ENCODE measurements at places on chromosomes 13 and 19.
A peak's percentile ranks its signal among the peaks of the same experiment; 100 is the strongest.

DNA sequence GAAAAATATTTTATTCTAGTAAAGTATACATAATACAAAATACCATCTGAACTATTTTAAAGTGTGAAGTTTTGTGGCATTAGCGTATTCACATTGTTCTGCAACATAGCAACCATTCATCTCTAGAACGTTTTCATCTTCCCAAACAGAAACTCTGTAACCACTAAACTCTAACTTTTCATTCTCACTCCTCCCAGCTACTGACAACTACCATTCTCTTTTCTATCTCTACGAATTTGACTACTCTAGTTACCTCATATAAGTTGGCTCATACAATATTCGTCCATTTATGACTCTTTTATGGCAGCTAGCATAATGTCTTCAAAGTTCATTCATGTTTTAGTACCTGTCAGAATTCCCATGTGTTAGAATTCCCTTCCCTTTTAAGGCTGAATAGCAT is 150.5 kb upstream of the MIR17HG start:
- no peak for DNase-seq

DNA sequence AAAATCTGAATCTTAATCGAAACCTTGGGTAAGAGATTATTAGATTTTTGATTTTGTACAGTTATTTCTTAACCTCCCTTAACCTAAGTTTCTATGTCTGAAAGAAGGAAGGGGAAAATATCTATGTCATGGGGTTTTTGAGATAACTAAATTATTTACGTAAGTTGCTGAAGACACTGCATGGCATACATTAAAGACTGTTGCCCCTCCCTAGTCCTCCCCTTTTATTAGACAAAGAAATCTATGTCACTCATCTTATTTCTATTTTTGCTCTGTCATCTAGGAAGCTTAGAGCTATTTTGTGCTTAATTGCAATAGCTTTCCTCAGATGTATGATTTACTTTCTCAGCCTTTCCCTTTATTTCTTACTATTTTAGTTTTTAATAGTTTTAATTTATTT is 15.0 kb downstream of the COG6 start:
- DNase-seq: no peak

DNA sequence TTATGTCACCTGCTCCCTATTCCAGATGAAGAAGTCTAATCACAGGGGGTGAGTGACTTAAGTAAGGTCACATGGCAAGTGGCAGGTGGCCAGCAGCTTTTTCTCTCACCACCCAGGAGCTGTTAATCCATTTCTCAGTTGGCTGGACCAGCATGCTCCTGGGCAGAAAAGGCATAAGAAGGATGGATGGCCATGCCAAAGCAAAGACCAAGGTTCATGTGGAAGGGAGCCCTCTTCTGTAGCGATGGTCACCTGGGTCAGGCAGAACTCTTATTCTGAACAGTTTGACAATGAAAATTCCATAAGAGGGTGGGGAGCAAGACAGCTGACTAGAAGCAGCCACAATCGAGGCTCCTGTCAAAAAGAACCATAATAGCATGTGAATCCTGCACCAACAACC is 538.1 kb downstream of the SUCLA2 start:
- no peak for DNase-seq

DNA sequence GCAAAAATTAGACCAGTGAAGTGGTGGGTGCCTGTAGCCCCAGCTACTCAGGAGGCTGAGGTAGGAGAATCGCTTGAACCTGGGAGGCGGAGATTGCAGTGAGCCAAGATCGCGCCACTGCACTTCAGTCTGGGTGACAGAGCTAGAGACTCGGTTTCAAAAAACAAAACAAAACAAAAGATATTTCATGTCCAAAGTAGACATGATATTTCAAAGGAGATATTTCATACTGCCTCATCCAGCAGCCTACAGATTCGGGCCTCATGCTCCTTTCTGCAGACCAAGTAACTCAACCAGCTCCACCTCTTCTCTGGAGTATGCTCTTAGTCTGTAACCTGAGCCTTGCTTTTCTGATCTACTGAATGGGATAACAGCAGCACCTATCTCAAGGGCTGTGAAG is 15.0 kb downstream of the ZC3H4 start:
- no peak for DNase-seq

DNA sequence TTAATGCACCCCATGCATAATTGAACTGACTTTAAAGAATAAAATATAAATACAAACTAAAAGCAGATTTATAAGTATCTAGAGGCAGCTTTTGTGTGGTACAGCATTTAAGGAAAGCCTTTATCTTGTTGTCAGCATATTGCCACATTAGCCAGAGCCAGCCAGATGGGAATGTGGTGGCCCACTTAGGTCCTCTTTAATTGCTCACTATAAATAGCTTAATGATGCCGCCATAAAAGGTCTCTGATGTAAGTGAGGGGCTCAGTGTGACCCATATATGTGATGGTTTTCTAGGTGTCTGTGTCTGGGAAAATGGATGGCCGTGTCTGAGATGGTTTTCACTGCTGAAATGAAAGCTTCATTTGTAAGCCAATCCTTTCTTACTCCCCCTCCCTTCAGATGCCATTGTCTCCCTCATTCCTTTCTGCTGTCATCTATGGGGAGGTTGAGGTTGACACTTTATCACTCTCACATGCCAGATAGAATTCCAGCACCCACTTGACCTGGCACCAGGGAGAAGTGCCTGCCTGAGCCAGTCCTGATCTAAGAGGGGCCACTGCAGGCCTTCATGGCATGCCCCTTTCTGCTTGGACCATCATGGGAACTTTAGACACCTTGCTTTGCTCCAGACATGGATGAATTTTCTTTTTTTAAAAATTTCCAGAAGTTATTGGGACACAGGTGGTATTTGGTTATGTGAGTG is 135.3 kb downstream of the MTUS2 start:
- no peak for DNase-seq

DNA sequence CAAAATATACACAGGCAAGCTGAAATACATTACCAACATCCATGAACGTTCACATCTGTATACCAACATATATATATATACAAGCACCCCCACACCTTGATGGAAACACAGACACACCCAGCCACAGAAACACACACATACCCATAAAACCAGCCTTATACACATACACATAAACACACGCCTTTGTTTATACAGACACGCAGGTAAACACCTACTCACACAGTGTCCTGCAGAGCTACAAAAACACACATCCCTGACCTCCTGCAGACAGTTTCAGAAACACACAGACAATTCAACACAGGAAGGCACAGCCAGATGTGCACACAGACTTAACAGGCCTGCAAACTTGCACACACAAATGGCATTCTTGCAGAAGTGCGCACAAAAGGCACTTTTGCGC is 21.3 kb upstream of the IRGC start:
- DNase-seq: no peak

GRCh38 chr13:108326309-108326708 is 56.8 kb downstream of the TNFSF13B start:
- DNase-seq: no peak

GRCh38 chr19:55643003-55643886 is at the start of gene ZNF581:
TSS of gene ZNF581 (plus strand) at chr19:55643649. CDS start at chr19:55644572, 923 bp downstream.
- DNase-seq: peak; percentile 17

GRCh38 chr19:2586196-2586595 is 110.3 kb downstream of the GADD45B start:
- no peak for DNase-seq

DNA sequence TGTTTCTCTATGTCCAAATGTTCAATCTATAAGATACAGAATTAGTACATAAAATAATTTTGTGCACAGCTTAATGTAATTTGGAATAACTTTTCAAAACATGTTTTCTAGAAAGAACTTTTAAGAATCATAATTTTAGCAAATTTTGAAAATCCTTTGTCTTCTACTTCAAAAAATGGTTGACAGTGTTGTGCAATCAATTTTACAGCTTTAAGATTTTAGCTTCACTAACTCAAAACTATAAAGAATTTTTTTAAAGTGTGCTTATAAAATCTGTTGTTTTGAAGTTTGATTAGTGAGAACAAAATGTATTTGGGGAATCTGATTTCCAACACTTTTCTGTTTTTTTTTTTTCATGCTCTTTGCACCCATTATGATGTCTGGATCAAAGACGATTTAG is 12.7 kb upstream of the SPACA6 start:
- DNase-seq: no peak

DNA sequence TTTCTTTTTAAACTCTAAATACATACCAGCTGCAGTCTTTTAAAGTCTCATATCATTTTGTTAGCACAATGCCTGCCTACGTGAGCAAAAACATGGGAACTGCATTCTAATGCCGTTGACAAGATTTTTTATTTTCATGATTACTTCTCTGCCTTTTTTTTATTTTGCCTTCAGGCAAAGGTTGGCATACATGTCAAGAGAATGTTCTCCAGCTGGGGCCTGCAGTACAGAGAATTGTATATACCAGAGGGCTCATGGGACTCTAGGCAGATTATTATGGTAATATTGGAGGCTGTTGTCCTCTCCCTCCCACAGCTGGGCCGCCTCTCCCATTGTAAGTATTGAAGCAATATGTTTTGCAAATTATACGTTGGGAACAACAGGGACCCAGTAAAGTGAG is 53.9 kb upstream of the OBI1 start:
- DNase-seq: no peak

DNA sequence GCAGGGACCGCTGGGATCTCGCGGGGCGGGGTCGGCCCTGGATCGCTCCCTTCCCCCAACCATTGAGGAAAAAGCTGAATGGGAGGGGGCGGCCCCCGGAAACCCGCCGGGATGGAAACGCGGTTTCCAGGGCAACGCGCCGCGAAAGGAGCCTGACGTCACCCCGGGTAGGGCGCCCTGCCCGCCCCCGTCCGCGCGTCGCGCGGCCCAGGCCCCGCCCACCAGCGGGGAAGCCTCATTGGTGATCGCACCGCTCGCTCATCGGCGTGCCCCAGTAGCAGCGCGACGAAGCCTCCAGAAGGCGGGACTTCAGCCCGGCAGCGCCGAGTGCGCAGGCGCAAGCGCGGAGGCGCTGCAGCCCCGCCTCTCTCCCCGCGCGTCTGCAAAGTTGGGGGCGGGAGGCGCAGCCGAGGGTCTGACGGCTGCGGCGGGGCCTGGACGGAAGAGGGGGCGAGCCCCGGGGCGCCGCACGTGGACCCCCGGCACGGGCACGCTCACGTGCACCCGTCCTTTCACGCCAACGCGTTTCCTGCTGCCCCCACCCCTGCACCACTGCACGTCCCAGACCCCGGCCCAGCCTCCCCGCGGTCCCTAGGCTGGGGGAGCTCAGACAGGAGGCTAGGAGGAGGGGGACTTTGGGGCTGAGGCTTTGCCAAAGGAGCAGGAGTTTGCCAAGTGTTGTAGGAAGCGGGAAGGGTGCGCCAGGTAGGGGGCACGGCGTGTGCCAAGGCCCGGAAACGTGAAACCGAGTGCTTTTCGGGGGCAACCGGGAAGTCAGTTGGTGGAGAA is 8.2 kb upstream of the CIRBP start:
- DNase-seq: peak; percentile 82

- DNase-seq: no peak
Observed at GRCh38 chr13:65508745-65509144, 1721.4 kb downstream of the PCDH9 start.

GRCh38 chr13:103965506-103966243 is 899.5 kb upstream of the SLC10A2 start:
- DNase-seq: no peak

DNA sequence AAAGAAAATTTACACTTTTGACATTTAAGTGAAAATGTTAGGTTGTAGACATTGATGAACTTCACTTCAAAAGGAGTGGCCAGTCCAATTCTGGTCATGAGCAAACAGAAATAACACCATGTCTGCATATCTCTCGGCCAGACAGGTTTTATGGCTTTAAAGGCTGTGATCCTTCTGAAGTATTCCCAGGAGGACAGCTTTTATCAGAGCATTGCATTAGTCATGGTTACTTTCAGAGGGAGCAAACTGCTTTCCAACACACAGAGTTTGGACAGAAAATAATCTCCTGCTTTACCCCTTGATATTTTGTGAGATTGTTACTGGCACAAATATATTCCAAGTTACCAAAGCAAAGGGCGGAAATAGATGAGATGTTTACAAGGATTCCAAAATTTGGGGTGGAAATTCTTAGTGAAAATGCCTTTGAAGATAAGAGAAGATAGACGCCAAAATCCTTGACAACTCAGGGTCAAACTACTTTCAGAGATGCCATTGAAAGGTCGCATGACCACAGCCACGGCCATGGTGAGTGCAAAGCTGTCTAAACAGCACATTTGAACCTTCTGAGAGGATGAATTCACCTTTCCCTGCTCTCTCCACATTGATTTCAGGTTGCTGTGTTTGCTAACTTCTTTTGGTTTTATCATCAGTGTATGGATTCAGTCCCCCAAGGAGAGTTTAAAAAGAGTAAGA is 584.5 kb upstream of the SGCG start:
- peak; percentile 29 for DNase-seq

DNA sequence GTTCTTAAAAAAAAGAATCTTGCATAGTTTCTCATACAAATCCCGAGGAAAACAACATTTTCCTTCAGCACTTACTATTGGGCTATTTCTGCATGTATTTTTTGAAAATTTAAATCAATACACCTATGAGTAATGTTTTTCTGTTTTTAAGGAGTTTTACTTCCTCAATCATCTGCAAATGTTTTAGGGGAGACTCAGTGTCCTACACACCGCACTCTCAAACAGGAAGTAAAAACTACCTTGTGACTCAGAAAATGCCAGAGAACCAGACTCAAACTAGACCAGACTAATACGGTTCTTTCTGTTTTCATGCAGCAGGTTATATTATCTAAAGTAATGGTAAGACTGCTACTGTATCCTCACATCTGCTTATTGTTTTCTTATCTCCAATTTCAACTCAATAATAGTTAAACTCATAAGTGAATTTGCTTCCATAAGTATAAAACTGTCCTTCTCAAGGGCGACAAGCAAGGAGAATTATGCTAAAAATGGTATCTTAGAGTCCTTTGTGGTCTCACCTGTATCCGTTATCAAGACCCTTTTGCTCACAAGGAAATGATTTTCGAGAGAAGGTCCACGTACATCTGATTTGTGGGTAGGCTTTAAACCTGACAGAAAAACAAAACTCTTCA is 52.5 kb downstream of the FLT3 start:
- no peak for DNase-seq

DNA sequence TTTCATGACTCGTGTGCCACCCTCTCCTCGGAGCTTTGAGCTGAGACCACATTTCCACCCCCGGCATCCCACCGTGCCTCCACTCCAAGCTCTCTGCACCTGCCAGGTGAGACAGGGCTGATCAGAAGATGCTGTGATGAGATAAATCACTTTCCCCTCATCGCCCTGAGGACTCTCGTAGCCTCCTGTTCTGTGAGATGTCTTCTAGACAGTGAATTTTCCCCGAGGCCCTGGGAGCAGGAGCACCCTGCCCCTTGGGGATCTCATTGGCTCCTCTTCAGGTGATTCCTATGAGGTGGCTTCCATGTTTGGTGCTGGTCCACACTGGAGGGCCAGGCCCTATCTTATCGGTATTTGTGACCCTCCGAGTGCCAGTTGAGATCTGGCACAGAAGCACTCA is 154.0 kb upstream of the TSHZ3 start:
- no peak for DNase-seq

GRCh38 chr19:32599736-32600157 is 18.8 kb downstream of the PDCD5 start:
- no peak for DNase-seq

All from DMS79 (cell line).